ENCODE measurements at places on chromosomes 1 and 21.

- DNase-seq = no peak
Measured at GRCh38 chr21:41187537-41188025, 19.6 kb downstream of the BACE2 start.

DNA sequence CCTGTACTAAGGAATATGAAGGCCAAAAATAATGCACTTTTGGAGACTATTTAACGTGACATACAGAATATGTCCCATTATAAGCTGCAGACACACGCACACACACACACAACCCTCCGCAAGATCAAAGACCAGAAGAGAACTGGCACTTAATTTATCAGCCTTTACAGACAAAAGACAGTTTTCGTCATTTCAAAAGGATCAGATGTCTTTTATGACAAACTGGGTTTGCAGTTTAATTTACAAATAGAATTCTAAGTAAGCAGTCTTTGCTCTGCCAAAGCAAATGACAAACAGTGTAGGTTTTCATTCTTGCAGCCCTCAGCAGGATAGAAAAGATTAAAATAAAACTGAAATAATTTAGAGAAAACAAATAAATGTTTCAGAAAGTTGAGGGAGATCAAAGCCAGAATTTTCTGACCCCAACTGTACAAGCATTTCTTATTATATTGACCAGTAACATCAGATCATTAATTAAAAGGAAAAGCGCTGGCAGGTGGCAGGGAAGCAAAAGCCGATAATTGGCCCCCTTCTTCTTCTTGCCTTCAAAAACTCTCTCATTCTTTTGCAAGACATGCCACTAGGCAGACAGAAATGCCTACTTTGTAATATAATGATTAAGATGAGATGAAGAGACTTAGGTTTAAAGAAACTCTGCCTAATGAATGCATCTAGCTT, 169.0 kb downstream of the DENND1B start:
- no peak for DNase-seq

DNA sequence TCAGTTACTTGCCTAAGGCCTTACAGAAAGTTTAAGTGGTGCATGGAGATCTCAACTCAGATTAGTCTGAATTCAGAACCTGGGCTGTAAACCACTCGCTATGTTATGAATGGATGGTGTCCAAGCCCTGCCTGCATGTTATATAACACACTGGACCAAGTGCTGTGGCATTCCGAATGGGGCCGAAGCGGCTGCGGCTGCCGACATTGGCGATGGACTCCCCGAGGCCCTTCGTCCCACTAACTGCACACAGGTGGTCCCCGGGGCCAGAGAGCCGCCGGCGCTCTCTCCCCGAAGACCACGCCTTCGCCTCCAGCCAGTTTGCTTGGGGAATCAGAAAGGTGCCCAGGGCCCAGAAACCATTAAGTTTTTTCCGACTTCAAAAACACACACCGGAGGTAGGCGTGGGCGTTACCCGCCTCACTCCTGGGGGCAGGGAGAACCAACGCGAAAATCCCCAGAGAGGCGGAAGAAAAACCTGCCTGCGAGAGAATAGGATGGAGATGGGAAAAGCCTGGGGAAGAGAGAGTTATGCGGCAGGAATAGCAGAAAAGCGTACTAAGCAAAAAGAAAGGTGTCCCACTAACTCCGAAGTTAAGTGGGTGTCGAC, 579 bp upstream of the TENT5C start:
- DNase-seq = peak; percentile 37

GRCh38 chr21:45356653-45357435, 48.1 kb upstream of the COL18A1 start:
- DNase-seq = no peak

DNA sequence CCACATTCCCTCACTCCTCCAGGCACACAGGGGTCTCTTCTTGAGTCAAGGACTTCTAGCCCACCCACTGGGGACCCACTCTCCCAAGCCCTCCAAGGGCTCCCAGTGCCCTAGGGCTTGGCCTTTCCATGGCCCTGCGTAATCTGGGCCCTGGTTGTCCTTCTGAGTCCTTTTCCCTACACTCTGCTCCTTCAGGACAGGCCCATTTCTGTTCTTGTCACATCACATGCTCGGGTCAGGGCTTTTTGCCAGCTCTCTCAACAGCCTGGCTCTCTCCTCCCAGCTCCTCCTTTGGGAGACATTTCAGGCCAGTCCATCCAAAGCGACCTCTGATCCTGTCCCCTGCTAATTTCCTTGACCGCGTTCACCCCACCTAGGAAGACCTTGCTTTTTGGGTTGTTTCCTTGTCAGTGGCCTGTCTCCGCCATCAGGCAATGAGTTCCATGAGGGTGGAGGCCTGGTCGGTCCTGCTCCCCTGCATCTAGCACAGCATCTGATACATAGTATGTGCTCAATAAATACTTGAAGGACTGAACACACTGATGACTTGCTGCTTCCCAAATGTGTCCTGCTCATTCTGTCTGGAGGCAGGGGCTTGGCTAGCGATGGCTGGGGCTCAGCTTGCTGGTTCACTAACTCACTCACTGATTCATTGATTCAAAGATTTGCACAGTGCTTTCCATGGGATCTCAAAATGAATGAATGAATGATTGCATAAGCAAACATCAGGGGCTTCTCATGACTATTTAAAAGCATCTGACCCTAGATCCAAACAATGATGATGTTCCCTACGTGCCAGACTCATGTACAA, 44.8 kb downstream of the DHRS3 start:
- no peak for DNase-seq

- no peak for DNase-seq
Measured at GRCh38 chr1:206512058-206512850, 4.9 kb downstream of the RASSF5 start.

GRCh38 chr1:26287033-26287711, 7.3 kb downstream of the SH3BGRL3 start:
- peak; percentile 71 for DNase-seq

- no peak for DNase-seq
Measured at GRCh38 chr1:37073854-37074379, 39.6 kb upstream of the GRIK3 start.

GRCh38 chr1:92037400-92037799, 7.6 kb downstream of the EPHX4 start:
- DNase-seq = no peak

- DNase-seq = peak; percentile 93
Measured at GRCh38 chr1:1019122-1019999, 559 bp upstream of the AGRN start.

- no peak for DNase-seq
Measured at GRCh38 chr21:35195232-35195631, 146.1 kb upstream of the RUNX1 start.

DNA sequence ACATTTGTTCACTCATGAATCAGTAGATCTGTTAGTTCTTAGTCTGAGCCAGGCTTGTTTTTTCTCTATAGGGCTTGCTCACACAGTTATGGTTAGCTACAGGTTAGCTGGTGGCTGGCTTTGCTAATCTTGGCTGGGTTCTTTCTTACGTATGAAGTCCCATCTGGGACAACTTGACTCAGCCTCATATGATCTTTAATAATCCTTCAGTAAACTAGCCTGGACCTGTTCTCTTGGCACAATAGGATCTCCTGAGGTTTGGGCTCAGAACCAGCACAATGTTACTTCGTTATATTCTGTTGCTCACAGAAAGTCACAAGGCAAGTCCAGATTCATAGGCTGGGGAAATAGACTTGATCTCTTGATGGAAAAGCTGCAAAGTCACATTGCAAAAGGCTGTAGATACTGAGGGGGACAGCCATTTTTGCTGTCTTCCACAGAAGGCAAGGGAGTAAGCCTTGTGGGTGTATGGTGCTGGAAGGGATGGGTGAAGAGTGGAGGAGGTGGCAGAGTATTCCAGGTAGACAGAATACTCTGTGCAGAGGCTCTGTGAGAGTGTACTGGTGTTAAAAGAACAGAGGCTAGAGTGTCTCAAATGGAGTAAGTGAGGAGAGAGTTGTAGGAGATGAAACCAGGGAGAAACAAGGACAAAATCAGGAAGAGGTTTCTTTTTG, 24.4 kb downstream of the EFCAB7 start:
- no peak for DNase-seq

- DNase-seq = no peak
Measured at GRCh38 chr1:1752636-1753606, 25.3 kb downstream of the NADK start.

DNA sequence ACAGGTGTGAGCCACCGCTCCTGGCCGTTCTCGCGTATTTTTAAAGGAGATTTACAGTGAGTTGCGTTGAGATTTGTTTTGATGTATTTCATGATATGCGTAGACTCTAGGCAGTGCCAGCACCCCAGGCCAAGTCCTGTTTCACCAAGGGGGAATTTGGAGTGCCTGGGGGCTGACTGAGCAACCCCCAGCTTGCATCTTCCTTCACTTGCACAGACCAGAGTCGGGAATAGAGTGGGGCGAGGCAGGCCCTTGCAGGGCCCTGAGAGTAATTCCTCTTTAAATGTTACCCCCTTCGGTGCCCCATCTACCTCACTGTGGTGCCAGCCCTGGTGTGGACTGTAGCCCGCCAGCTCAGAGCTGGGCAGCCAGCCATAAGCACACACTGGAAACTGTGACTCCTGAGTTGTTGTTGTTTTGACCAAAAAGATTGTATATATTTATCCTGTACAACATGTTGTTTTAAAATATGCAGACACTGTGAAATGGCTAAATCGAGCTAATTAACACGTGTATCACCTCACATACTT, 269.5 kb downstream of the NPHP4 start:
- DNase-seq = no peak

GRCh38 chr1:87053446-87053845, 139.0 kb downstream of the HS2ST1 start:
- no peak for DNase-seq

GRCh38 chr1:29696656-29697390, 460.5 kb downstream of the PTPRU start:
- DNase-seq = no peak

DNA sequence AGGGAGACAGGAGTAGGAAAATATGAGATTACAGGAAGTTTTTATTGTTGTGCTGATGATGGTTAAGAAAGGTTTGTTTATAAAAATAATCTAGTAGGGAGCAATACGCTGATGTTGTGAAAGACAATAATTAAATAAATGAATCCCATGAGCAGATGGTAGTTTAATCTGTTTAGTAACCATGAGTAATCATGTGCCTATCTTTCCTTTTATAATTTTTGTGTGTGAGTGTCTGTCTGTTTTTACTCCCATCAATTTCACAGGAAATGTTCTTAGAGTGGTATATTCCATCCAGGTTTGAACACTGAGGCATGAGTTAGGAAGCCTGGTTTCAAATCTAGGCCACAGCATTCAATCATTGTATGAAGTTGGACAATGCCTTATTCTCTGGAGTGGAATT, 180.5 kb downstream of the OLFM3 start:
- no peak for DNase-seq

- DNase-seq = no peak
Measured at GRCh38 chr1:247746391-247746935, 1.5 kb downstream of the OR14A2 start.

- DNase-seq = no peak
Measured at GRCh38 chr1:212782422-212783154, 9.0 kb downstream of the NSL1 start.

DNA sequence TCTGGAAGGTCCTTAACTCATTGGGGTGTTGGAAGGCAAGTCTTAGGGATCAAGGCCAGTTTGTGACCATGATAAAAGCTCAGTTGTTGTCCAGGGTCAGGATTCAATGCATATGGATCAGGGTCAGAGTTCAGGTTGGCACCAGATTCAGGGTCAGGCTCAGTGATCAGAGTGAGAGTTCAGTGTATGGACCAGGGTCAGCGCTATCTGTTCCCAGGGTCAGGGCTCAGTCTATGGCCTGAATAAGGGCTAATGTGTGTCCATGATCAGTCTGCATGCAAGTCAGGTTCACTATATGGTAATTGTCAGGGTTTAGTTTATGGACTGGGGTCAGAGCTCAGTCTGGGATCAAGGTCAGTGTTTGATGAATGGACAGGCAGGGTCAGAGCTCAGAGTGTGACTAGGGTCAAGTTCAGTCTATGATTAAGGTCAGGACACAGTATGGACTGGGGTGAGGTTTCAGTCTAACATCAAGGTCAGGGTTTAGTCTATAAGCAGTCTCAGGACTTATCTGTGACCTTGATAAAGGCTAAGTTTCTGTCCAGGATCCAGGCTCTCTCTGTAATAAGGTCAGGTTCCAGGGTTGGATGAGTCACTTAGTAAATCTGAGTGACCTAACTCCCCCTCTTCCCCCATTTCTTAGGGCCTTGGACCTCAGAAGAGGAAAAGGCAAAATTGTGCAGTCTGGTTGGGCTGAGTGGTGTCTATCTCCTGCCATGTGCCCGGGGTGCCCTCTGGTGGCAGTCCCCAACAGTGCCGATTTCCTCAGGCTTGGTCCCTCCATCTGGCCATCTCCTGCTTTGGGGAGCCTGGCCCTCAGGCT, 23.8 kb downstream of the KNCN start:
- peak; percentile 77 for DNase-seq

DNA sequence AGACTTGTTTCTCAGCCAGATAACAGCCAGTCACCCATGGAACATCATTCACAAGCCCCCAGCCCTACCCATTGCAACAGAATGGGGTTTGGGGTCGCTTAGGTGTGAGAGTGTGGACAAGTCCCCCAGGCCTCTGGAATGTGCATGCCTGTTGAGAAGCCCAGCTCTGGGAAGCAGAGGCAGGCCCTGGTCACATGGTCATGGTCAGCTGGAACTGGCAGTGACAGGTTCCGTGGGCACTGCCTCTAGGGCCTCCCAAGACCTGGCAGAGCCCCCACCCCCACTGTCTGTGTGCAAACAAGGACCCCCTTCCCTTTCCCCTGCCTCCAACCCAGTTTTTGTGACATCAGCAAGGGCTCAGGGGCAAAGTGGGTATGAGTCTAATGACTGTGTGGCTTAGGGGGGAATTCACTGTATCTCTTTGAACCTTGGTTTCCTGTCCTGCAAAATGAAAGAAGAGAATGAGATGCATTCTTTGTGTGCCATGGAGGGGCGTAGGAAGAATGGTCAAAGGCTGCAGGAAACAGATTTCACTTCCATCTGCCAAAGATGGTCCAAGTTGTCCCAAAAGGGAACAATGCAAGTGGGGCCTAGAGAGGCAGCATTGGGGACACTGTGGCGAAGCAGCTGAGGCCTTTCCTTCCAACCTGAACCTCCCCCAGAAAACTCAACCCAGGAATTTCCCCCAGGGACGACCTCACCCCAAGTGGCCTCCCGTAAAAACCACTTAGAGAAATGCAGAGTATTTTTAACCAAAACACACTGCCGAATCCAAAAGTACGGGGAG, 34.7 kb upstream of the SELENON start:
- no peak for DNase-seq

GRCh38 chr1:164707868-164708331, 148.9 kb downstream of the PBX1 start:
- DNase-seq = no peak

DNA sequence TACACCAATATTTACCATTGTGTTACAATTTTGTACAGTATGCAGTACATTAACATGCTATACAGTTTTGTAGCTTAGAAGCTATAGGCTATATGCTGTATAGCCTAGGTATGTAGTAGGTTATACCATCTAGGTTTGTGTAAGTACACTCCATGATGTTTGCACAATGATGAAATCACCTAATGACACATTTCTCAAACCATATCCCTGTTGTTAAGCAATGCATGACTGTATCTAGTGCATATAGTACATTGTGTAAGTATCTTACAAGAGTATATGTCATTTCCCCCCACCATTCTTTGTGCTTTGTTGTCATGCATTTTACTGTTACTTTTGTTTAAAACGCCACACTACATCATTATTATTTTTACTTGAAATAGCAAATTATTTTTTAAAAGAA, 65.7 kb upstream of the RNF11 start:
- DNase-seq = no peak
